Activated CD4-positive, alpha-beta T cell treated with anti-CD3 and anti-CD28 coated beads for 36 hours (primary cell): ENCODE measurements at places on chromosomes 7 and 10. TPM values are rescaled to one million over a fixed set of nuclear protein-coding genes. Genes with fewer than 3 reads are reported as not detected.
A peak's percentile ranks its signal among the peaks of the same experiment; 100 is the strongest.

- no peaks in the 10 kb centered on the region for H3K4me1 ChIP-seq
- H3K36me3 ChIP-seq = peaks cover 32% of the 10 kb centered on the region
- H3K4me3 ChIP-seq = no peak overlapping the region
- H3K27ac ChIP-seq = no peak overlapping the region
- no peaks in the 10 kb centered on the region for H3K27me3 ChIP-seq
Measured at GRCh38 chr7:32579776-32580175, 84.5 kb downstream of the AVL9 start.

HYAL4 gene
- 0.25 TPM for total RNA-seq

DNA sequence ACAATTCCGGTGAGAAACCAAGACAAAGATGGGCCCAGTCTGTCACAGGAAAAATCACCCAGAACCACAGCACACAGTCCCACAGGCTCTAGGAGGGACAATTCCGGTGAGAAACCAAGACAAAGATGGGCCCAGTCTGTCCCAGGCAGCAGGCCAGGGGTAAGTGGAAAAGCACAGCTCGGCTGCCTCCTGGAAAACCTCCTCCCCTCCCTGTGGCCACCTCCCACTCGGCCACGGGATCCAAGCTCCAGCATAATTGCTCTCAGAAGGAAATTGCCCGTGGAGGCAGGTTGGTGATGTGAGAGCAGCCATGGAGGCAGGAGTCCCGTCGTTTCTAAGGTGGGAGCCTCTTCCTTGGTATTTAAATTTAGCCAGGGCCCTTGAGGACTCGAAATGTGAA lies 95.7 kb downstream of the PLXNA4 start:
- H3K27me3 ChIP-seq = no peaks in the 10 kb centered on the region
- H3K36me3 ChIP-seq = no peaks in the 10 kb centered on the region
- no peak overlapping the region for H3K4me3 ChIP-seq
- peaks cover 6% of the 10 kb centered on the region for H3K4me1 ChIP-seq
- DNase-seq = no peak

DNA sequence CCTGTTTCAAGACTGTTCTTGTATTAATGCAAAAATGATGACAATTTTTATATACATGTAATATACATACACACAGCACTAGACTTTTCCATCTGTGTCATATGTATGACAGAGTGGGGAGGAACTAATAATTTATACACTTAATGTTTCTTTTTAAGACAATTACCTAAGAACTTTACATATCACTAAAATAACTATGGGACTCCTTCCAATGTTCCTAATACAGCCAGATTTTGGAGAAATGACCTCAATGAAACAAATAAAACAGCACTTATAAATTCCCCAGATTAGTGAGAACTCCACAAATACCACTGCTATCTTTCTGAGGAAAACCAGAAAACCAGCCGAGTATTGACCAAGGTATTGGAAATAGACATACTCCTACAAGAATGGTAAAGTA lies 199.4 kb downstream of the ELMO1 start:
- H3K27me3 ChIP-seq = no peaks in the 10 kb centered on the region
- H3K27ac ChIP-seq = no peak overlapping the region
- H3K4me3 ChIP-seq = no peak overlapping the region
- H3K4me1 ChIP-seq = peaks cover 38% of the 10 kb centered on the region
- H3K36me3 ChIP-seq = peaks cover 31% of the 10 kb centered on the region
- DNase-seq = no peak

SLC26A3 gene
- not detected for total RNA-seq

HTR7 gene
- total RNA-seq = not detected

DNA sequence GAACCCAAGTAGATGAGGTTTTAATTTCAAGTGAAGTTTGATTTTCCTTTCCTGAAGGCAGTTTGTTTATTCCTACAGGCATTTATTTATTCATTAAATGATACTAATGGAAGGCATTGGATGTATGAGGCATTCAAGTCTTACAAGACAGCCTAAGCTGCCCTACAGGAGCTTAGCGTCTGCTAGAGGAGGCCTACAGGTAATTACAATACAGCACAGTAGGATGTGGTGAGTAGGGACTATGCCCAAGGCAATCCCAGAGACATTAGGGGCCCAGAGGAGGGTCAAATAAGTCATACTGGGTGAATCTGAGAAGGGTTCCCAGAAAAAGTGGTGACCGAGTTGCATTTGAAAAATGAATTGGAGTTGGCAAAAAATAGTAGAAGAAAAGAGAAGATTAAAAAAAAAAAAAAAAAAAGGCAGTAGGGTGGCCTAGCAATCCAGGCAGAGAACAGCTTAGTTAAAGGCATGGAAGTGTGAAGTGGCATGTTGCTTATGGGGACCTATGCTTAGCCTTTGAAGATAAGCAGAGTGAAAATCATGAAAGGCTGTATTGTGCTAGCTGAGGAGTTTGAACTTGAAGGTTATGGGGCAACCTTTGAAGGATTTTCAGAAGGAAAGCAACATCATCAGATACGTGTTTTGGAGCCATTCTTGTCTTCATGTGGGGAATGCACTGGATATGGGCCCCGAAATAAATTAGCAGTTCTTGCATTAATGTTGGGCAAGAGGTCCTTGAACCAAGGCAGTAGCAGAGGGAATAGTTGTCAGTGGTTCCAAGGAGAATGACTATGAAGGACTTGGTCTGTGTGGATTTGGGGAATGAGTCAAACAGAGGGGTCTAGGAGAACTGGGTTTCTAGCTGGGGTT lies 65.5 kb downstream of the SNX10 start:
- no peak overlapping the region for H3K27ac ChIP-seq
- H3K4me1 ChIP-seq = peaks cover 2% of the 10 kb centered on the region
- no peak for DNase-seq
- no peak overlapping the region for H3K4me3 ChIP-seq

GRCh38 chr10:30639946-30640786 lies 10.6 kb upstream of the LYZL2 start:
- no peaks in the 10 kb centered on the region for H3K36me3 ChIP-seq
- DNase-seq = no peak
- H3K4me1 ChIP-seq = peaks cover 11% of the 10 kb centered on the region
- no peak overlapping the region for H3K4me3 ChIP-seq

DNA sequence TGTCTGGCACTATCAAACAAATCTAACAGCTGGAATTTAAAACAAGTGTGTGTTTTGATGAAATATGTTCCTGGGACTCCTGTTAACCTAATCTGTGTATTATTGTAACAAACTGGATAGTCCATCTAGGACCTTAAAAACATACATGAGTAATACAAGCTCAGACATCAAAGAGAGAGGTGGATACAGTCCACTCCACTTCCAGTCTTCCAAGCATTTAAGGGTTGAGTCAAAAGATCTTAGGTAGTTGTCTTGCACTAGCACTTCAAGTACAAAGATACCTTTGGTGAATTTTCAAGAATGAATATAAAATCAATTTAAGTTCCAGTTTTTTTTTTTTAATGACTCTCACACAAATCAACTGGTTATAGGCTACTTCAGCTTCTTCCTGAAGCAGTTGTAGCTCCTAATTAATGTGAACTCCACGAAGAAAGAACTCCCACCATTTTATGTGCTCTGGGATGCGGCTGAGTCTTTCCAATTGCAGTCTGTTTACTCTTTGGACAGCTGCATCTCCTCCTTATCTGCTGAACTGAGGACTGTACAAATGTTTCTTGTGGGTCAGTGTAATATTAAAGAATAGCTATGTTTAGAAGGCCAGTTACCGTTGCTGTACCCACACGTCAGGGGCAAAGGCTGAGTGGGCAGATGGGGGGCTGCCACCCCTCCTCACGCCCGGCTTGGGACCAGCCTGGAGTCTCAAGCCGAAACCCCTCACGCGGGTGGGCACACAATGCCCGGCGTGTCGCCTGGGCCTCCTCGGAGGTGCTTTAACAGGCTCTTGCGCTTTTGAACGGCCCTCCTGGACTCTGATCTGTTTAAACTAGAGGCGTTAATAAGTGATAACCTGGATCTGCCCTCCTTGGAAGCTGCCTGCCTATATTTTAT lies 2.9 kb upstream of the IGF2BP3 start:
- H3K36me3 ChIP-seq = peaks cover 2% of the 10 kb centered on the region
- no peak overlapping the region for H3K27ac ChIP-seq
- H3K27me3 ChIP-seq = peaks cover 55% of the 10 kb centered on the region
- H3K4me3 ChIP-seq = peak overlapping the region; percentile 63
- DNase-seq = no peak
- peaks cover 30% of the 10 kb centered on the region for H3K4me1 ChIP-seq

DNA sequence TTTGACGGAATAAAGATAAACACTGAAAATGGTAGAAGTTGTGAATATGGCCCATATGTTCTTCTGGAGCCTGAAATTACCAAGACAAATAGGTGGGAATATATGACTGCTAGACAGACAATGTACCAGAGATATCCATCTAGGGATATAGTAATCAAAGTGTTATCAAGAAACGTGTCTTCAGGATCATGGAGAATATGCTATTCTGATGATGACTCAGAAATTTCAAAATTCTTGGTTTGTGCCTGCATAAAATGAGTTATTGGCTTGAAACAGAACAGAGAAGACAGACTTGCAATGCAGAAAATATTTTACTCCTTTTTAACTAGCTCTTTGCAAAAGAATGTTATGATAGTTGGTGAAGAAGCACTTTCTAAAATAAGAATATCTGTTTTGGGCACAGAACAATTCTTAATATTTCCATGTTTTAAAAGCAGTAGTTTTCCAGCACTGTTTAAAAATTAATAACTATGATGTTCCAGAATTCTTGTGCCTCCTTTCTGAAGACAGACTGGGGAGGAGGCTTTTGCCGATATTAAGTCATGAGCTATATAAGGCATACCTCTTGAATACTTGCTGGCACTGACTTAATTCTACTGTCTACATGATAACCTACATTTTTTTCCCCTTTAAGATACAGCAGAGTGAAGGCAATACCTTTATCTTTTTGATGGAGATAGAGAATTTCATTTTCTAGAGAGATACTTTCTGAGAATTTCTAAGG lies 34.4 kb upstream of the CABCOCO1 start:
- no peaks in the 10 kb centered on the region for H3K4me1 ChIP-seq
- DNase-seq = no peak
- H3K4me3 ChIP-seq = no peak overlapping the region
- H3K36me3 ChIP-seq = no peaks in the 10 kb centered on the region
- H3K27ac ChIP-seq = no peak overlapping the region
- H3K27me3 ChIP-seq = peaks cover 2% of the 10 kb centered on the region
